ENCODE measurements at places on chromosomes 12 and 14. TPM values are rescaled to one million over a fixed set of nuclear protein-coding genes. Genes with fewer than 3 reads are reported as not detected.

ERC1 gene
- 51.8 TPM for total RNA-seq

IL26 gene
- total RNA-seq: not detected

FOXM1 gene
- 100 TPM for total RNA-seq

DNA sequence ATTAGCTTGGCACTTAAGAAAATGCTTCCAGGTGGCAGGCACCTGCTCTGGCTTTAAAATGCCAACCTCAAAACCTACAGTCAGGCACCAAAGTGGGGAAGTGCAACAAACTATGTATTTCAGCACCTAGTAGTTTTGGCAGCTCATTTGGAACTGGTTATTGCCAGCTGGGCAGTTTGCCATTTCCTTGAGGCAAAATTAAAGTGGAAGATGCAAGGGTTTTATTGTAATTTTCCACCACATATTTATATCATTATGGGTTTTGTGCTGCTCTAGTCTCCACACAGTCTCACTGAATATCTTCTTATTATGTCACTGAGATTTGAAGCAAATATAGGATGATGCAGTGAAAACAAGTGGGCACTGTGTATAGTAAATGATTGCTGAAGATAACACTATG lies 117.0 kb downstream of the PRKD1 start:
- no peak for DNase-seq
- H3K4me3 ChIP-seq: no peak overlapping the region
- H3K27ac ChIP-seq: no peak overlapping the region
- H3K36me3 ChIP-seq: peaks cover 4% of the 10 kb centered on the region

GRCh38 chr12:53958128-53958527 lies 3.4 kb downstream of the HOXC12 start:
- DNase-seq: no peak
- no peak overlapping the region for H3K4me3 ChIP-seq
- H3K27me3 ChIP-seq: peaks cover 100% of the 10 kb centered on the region
- H3K36me3 ChIP-seq: no peaks in the 10 kb centered on the region

DNA sequence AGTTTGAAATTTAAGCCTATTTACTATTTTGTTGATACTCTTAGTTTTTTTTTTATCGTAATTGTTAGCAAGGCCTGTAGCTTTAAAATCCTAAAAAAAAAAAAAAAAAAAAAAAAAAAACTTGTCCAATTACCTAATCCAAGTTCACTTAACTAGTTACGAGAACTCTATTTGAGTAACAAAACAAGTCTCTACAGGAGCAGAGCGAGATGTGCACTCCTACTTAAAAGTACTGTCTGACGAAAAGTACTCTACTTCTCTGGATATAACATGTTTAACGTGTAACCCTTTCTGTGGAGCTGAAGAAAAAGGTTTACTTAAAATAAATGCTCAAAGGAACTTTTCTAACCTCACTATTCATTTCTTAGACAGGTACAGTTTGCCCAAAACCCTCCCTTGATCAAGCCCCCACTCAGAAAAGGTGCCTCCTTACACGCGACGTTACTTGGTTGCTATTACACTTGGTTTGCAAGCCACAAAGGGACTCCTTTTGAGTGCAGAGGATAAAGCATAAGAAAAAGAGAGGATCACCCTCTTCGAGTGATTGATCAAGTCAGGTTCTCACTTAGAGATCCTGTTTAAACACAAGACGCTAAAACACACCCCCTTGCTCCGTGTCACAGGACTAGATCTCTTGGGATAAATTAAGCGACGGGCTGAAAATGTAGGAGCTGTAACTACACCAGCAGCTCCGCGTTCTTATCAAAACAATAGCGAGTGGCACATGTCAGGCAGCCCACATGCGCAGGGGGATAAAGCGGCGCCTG lies 2.2 kb downstream of the BAZ1A start:
- H3K27me3 ChIP-seq: 0 out of 2 replicates have a peak, but pooled peaks cover 3% of the 10 kb centered on the region
- H3K27ac ChIP-seq: peak overlapping the region; percentile 94
- peak overlapping the region; percentile 86 for H3K4me3 ChIP-seq
- H3K36me3 ChIP-seq: no peaks in the 10 kb centered on the region
- DNase-seq: no peak

DNA sequence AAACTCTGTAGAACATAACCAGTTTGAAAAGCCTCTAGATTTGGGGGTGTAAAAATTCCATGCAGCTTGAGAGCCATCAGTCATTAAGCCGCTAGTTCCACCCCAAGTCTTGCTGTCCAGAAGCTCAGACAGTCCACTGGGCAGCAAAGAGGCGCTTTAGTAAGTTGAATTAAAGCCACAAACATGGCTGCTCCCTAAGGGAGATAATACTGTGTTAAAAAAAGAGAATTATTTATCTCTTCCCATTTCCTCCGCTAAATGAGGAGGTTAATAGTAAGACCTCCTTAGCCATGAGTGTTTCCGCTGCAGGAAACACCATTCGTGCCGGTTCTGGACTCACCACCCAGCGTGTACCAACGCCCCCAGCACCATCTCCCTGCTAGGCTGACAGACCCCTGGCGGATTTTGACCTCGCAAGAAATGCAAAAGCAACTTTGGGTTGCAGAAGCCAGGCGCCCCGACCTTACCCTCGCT lies 536 bp downstream of the TM7SF3 start:
- peaks cover 45% of the 10 kb centered on the region for H3K4me1 ChIP-seq
- DNase-seq: no peak
- H3K27ac ChIP-seq: peak overlapping the region; percentile 85
- peak overlapping the region; percentile 92 for H3K4me3 ChIP-seq

DNA sequence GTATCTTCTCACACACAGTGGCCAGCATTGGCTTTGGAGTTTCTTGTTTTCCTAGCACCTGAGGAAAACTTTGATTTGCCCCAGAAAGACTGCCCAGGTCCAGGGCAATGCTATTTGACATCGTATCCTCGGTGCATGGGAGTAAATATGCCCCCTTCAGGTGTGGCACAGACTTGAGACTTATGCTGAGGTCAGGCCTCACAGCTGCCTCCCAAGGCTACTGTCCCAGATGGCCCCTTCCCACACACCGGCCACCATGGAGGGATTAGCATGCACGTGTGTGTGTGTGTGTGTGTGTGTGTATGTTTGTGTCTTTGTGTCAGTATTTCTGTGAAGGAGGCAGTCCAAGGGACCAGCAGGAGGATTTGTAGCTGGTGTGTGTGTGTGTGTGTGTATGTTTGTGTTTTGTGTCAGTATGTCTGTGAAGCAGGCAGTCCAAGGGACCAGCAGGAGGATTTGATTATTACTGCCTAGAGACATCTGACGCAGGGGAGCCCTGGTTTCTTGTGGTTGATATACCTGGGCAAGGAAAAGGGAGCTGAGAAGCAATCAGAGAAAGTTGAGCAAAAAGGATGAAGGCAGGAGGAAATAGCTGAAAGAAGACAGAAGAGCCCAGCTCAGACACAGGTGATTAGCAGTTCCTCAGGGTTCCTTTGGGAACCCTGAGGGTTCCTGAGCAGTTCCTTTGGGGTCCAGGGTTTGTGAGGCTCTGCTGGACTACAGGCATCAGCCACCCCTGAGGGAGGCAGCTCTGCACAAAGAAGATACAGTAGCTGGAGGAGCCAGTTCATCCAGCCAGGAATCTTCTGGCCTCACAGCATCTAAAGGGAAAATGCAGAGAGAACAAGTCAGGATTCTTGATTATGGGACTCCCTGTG lies 42.2 kb downstream of the COX16 start:
- DNase-seq: no peak
- peaks cover 6% of the 10 kb centered on the region for H3K4me1 ChIP-seq
- no peak overlapping the region for H3K27ac ChIP-seq
- peaks cover 17% of the 10 kb centered on the region for H3K36me3 ChIP-seq

DNA sequence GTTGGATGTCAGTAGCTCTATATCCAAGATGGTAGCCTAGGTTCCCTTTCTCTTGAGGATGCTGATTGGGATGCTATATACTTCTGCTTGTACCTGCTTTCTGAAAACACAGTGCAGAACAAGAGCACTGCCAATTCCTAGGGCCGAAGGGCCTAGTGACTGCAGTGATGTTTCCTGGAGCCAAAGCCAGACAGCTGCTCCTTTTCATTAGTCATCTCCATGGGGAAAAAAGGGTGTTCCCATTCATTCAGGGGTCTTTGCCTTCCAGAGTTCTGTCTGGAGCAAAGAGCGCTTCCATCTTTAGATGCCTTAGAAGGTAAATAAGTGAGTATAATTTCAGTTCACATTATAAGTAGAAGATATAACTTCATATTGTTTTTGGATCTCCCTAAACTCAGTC lies 85.5 kb downstream of the PTPRB start:
- no peak overlapping the region for H3K27ac ChIP-seq
- no peaks in the 10 kb centered on the region for H3K36me3 ChIP-seq
- no peak overlapping the region for H3K4me3 ChIP-seq
- peaks cover 9% of the 10 kb centered on the region for H3K4me1 ChIP-seq

GRCh38 chr12:64635356-64635998 lies 25.2 kb downstream of the RASSF3 start:
- H3K4me1 ChIP-seq: peaks cover 37% of the 10 kb centered on the region
- H3K27ac ChIP-seq: peak overlapping the region; percentile 72
- peaks cover 23% of the 10 kb centered on the region for H3K36me3 ChIP-seq
- DNase-seq: no peak
- H3K27me3 ChIP-seq: no peaks in the 10 kb centered on the region

DNA sequence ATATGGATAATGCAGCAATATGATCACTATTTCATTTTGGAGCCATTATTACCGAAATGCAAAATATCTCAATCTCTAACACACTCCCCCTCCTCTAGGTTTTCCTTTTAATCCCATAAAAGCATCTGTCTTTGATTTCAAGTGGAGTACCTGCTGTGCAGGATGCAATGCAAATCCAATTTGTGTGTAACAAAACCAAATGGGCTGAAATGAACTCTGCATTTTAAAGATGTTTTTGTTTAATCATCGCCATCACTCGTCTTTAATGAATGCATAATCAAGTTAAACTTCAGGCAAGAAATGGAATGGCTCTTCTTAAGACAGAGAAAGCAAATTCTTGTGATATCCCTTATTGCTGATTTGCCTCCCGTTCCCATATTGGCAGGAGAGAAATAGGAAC lies 114.3 kb downstream of the SLC15A5 start:
- no peak overlapping the region for H3K27ac ChIP-seq
- no peaks in the 10 kb centered on the region for H3K36me3 ChIP-seq
- H3K4me1 ChIP-seq: peaks cover 10% of the 10 kb centered on the region
- DNase-seq: no peak

DNA sequence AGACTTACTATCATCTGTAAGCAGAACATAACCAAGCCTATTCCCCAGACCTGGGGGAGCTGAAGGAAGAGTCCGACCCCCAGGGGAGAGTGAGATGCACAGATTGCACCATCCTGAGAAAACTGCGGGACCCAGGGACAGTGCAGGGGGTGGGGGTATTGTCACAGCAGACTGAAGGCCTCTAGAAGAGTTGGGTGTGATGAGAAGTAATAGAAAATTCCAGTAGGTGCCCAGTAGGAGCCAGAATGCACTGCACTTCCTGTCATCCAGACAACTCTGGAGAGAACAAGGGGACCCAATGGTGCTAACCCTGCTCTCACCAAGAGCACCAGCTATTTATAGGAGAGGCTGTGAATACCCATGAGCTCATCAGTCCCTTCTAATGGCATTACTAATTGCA lies 190.1 kb downstream of the BCL11B start:
- H3K27me3 ChIP-seq: no peaks in the 10 kb centered on the region
- no peak overlapping the region for H3K4me3 ChIP-seq
- H3K4me1 ChIP-seq: no peaks in the 10 kb centered on the region
- no peak for DNase-seq
- H3K36me3 ChIP-seq: peaks cover 3% of the 10 kb centered on the region
- no peak overlapping the region for H3K27ac ChIP-seq

Data from WTC11 (cell line).